Inflammatory macrophage treated with lipopolysaccharide for 1 hour (primary cell): ENCODE measurements at places on chromosomes 2 and 18.
A peak's percentile ranks its signal among the peaks of the same experiment; 100 is the strongest.

DNA sequence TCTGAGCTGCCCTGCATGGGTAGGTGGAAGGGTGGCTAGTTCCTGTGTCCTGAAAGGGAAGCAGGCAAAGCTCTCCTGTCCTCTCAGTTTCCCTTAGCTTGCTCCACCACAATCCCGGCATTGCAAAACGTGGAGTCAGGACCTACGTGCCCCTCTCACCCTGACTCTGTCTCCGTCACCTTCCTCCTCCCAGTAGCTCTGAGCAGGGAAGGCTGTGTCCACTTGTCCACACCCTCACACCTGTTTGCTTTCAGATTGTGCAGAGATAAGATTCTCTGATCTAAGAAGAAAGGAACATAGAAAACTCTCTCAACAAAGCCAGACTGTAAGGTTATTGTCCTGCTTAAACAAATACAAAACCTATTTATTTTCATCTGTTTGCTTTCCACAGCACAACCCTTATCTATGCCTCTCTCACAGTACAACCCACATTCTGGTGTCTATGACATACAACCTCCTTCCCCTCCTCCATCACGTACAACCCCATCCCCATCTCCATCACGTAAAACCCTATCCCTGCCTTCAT, 79.0 kb downstream of the ALPK2 start:
- DNase-seq = no peak

GRCh38 chr2:120787822-120788700, 52.4 kb downstream of the GLI2 start:
- DNase-seq = no peak

GRCh38 chr2:95325026-95325425, 27.9 kb downstream of the KCNIP3 start:
- no peak for DNase-seq

DNA sequence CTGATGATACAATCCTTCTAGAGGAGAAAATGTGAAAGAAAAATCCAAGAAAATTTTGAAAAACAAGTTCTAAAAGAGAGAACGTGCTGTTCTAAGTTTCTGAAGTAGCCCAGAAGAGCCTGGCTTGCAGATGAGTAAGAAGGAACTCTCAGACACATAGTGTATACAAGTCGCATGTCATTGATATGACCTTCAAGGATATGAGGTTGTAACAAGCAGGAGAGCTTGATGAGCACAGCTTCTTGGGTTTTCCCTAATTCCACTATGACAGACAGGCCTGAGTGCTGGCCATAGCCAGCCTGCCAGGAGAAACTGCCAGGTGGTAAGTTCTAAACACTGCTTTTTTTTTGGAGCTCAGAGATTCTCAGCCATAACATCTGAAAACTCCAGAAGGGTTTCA, 235.7 kb upstream of the SIX2 start:
- no peak for DNase-seq

DNA sequence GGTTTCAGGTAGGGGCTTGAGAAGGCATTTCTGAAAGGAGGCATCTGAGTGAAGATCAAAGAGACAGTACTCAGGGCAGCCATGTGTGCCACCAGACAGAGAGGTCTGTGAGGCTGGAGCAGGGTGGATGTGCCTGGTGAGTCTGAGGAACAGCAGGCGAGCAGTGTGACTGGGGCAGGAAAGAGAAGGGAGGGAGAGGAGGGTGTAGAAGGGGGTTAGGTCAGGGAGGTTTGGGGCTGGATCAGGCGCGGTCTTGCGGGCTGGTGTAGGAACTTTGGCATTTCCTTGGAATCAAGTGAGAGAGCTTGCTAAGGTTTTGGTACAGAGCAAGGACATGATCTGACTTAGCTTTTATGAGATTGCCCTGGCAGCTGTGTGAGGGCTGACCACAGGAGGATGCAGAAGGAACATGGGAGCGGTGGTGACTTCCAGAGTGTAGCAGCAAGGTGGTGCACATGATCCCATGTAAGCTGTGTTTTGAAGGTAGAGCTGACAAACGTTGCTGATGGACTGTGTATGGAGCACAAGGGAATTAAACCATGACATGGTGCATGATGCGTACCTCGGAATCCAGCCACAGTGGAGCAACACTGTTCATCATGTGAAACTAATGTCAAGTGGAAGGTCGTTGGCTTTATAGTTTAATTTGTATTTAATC, 13.9 kb downstream of the RAB31 start:
- no peak for DNase-seq

DNA sequence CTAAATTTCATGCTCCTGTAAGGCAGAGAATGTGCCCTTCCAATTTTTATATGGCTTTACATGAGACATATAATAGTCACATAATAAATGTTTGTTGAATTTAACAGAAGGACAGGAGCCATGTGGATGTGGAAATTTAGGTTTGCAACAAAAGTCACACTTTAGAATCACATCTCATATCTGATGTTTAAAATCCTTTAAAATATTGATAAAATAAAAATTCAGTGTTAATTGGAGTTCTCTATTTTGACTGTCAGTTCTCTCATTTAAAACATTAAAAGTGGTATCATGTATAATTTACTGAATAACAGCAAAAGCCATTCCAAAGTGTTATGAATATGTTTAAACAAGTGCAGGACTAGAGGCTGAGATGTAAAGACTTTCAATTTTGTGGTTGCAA, 594.1 kb downstream of the LRRTM4 start:
- DNase-seq = no peak

- no peak for DNase-seq
Measured at GRCh38 chr2:63792530-63792929, 49.2 kb upstream of the UGP2 start.

DNA sequence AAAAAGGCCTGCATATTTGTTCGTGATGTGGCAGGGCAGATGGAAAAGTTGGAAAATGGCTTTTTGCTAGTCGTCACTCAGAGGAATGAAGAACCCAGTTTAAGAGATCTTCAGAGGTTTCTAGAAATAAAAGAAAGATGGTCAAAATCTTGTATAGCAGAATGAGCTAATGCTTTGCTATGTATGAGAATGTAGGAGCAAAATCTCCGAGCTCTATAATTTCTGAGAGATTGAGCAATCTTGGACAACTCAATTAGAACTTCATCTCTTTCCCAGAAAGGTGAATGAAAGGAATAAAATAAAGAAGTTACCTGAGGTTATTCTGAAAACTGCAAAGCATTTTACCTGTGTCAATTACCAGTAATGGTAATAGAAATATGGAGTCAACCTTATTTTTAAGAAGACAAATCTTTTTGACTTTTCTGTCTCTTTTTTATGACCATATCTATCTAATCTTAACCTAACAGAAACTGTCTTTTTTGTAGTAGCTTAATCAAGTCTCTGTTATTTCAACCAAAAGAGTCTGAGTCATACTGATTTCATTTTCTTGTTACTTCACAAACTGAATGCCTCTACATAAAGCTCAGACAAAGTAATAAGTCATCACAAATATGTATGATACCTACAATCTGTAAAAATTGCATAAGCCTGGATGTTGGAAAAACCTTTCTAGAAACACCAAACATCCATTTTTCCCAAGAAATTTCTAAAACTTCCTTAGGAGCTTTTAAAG, 32.5 kb downstream of the CCDC68 start:
- DNase-seq = no peak

DNA sequence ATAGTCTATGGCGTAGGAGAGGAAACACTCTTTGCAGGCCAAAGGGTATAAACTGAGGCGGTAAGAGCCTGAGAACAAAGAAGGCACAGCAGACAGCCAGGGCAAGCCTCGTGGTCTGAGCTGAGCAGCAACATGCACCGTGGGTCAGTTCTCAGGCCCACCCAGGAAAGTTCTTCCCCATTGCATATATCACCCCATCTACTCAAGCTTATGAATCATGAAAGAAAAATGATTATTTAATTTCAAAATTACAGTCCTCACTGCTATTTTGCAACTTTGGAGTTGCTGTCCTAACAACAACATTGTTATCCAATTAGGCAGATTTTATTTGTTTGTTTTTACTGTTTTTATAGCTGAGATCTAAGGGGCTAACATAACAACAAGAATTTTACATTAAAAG, 54.7 kb upstream of the RIOK3 start:
- no peak for DNase-seq

GRCh38 chr2:82487354-82487753, 1971.7 kb downstream of the SUCLG1 start:
- DNase-seq = no peak

DNA sequence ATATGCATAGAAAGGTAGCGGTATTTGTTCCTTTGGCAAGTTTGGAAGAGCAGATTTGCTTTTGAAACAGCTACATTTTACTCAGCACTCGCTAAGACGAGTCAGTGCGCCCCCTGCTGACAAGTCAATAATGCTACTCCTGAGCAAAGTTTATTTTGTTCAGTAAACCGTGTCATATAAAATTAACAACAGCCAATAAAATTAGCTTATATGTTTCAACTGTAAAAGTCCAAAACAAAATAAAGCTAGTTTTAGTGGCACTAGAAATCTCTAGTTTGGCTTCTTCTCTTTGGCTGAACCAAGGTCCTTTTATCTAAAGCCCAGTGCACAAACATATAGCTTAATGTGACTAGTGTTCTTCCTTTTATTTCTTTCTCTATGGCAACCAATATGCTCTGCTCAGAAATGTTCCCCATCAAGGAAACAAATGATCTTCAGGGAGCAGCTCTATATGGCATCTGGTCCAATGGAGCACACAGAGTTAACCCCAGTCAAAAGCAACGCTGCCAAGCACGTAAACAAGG, 4.2 kb upstream of the POU3F3 start:
- peak; percentile 82 for DNase-seq

DNA sequence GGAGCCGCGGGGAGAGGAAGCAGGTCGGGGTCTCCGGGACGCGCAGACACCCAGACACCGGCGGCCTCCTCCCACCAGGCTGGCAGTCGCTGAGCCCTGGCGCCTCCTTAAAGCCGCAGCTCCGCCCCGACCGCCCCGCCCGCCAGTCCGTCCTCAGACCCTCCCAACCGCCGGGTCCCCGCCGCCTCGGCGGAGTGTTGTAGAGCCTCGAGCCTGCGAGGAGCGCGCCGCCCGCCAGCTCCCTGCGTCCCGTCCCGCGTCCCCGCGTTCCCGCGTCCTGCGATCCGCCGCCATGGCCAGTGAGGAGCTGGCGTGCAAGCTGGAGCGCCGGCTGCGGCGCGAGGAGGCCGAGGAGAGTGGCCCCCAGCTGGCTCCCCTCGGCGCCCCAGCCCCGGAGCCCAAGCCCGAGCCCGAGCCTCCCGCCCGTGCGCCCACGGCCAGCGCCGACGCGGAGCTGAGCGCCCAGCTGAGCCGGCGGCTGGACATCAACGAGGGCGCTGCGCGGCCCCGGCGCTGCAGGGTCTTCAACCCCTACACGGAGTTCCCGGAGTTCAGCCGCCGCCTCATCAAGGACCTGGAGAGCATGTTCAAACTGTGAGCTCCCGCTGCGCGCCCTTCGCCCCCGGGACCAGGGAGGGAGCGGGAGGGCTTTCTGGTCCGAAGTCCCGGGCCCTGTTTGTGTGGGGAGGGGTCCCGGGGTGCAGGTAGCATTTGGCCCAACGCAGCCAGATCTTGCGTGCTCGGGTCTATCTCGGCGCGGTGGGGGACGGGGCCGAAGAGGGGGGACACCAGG, at the start of gene EFHD1:
Gene EFHD1 (plus strand): TSS at position 192 of the 793 bp plus-strand sequence. CDS start 101 bp downstream, at position 293.
- DNase-seq = no peak

GRCh38 chr2:179129574-179130238, 79.8 kb upstream of the CCDC141 start:
- DNase-seq = no peak

DNA sequence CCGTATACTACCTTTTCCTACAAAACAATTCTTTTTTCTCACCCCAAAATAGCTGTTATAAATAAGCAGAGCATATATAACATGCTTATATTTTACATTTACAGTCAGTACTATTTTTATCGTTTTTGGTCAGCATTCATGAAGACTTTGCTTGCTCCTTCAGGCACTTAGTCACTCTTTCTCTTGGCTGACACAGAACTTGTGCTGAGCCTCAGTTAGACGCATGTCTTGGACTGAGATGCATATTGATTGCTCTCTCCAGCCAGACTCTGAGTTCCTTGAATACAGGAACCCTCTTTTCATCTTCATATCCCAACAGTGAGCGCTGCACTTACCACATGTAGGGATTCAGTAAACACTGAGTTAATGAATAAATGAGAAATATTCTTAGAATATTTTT, 158.3 kb downstream of the RTN4 start:
- no peak for DNase-seq

DNA sequence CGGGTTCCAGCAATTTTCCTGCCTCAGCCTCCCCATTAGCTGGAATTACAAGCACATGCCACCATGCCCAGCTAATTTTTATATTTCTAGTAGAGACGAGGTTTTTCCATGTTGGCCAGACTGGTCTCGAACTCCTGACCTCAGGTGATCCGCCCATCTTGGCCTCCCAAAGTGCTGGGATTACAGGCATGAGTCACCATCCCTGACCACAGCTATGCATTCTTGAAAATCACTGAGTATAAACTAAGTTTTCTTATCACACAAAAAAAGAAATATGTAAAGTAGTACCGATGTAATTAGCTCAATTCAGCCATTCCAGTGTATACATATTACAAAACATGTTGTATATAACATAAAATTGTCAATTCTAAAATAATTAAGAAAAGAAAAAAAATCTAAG, 232.7 kb downstream of the MBD2 start:
- no peak for DNase-seq

GRCh38 chr2:1518331-1518803, 105.1 kb downstream of the TPO start:
- DNase-seq = no peak

- no peak for DNase-seq
Measured at GRCh38 chr2:71505086-71505769, 51.9 kb downstream of the DYSF start.

GRCh38 chr2:134522496-134523455, 196.0 kb downstream of the TMEM163 start:
- no peak for DNase-seq

- peak; percentile 72 for DNase-seq
Measured at GRCh38 chr2:39620067-39620466, 45.6 kb upstream of the TMEM178A start.

DNA sequence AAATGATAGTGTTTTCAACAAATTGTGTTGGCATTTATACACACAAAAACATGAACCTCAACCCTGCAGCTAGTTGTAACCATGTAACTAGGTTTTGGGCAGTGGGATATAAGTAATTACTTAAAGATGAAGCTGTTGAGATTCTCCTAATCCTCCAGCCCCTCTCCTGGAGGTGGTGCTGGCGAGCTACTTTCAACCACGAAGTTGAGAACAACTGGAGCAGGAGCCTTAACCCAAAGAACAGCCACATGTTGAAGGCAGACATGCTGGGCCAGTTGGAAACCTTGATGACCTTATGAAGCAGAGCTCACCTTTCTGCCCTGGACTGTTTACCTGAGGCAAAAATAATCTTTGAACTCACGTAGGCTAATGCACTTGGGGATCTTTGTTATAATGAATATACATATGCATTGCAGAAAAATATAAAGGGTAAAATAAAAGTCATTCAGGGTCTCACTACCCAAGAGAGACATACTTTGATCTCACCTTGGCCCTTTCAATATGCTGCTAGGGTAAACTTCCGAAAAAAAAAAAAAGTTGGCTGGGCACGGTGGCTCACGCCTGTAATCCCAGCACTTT, 89.6 kb upstream of the NPAS2 start:
- peak; percentile 62 for DNase-seq
